CD4-positive, alpha-beta T cell treated with Interleukin-21 for 1 hour (primary cell): ENCODE measurements at places on chromosomes 1 and 21.

GRCh38 chr1:43666608-43667007, 16.7 kb downstream of the KDM4A start:
- no peak for DNase-seq

- no peak for DNase-seq
Observed at GRCh38 chr21:29430576-29430975, 131.9 kb downstream of the BACH1 start.

DNA sequence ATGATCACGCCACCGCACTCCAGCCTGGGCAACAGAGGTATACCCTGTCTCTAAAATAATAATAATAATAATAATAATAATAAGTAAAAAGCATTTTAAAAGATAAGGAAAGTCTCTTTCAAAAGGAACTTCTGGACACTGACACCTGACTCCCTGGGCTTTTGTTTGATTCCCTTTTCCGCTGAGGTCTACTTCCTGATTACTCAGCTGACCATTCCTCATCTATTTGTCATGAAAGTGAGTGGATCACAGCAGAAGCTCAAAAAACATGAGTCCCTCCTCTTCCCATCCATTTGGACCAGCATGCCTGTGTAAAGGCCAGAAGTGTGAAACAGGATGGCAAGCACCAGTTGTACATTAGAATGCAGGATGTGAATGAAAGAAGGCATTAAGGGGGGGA, 61.1 kb upstream of the FBXO28 start:
- no peak for DNase-seq

- DNase-seq, result no peak
Observed at GRCh38 chr1:201724766-201725118, 104.2 kb upstream of the IPO9 start.

- no peak for DNase-seq
Observed at GRCh38 chr1:117167402-117167801, 43.3 kb downstream of the VTCN1 start.

DNA sequence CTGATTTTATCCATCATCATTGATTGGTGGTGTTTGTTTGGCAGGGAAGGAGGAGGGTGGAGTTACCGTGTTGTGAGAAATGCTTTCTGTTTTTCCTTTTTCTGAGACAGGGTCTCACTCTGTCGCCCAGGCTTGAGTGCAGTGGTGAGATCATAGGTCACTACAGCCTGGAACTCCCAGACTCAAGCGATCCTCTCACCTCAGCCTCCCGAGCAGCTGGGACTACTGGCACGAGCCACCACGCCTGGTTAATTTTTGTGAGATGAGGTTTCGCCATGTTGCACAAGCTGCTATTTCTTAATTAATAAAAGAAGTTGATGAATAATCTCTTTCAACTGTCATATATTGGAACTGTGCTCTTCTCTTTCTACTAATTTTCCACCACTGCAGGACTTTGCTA, 44.3 kb downstream of the HUNK start:
- no peak for DNase-seq

DNA sequence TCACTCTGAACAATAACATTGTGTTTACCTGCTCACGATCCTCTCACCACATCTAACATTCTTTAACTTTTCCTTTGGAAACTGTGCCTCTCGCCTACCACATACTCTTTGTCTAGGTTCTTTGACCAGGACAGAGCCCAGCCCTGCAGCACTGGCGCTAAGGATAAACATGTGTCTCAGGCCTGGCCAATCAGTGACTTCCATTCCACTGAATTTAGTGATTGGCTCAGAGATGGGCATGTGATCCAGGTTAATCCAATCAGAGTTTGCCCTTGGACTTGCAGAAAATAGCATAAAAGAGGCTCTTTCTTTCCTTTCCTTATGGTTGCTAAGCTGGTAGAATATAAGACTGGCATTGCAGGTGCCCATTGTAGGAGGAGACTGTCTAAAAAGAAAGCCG, 605.7 kb downstream of the MATN1 start:
- no peak for DNase-seq
